GM12865 (cell line): ENCODE measurements at places on chromosomes 6 and 20.

DNA sequence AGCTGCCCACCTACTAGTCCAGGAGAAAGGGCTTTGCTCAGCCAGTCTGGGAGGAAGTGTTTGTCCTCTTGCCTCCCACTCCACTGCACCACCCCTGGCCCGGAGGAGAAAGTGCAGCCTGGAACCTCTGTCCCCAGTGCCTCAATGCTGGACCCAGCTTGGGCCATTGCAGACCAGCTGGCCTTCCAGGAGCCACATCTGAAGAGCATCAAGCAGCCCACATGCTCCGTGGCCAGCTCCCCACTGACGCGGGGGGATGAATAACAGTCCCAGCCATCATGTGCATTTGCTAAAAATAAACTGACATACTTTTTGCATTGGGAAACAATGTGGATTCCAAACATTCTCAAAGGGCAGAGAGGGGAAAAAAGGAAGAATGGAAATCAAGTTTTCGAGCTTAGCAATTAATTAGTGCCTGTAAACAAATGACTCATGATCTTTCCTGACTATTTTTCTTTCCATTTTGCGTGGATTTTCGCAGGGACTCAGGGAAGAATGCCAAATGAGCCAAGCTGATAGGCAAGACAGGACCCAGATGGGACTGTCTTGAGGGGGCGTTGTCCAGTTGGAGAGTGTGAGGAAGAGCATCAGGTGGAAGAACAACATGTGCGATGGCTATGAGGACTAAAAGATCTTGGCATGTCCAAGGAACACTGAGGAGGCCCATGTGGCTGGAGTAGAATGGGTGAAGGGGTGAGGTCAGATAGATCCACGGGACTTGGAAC lies 34.1 kb downstream of the CEBPB start:
- no peak for DNase-seq

DNA sequence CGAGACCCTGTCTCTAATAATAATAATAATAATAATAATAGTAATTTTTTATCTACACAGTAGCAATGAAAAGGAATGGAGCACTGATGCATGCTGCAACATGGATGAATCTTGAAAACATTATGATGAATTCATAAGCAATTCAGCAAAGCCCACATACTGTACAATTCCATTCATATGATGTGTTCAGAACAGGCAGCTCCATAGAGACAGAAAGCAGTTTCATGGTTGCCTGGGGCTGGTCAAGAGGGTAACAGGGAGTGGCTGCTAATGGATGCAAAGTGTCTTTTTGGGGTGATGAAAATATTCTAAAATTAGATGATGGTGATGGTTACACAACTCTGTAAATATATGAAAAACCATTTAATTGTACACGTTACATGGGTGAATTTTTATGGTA lies 43.6 kb downstream of the SLC24A3 start:
- DNase-seq = no peak

DNA sequence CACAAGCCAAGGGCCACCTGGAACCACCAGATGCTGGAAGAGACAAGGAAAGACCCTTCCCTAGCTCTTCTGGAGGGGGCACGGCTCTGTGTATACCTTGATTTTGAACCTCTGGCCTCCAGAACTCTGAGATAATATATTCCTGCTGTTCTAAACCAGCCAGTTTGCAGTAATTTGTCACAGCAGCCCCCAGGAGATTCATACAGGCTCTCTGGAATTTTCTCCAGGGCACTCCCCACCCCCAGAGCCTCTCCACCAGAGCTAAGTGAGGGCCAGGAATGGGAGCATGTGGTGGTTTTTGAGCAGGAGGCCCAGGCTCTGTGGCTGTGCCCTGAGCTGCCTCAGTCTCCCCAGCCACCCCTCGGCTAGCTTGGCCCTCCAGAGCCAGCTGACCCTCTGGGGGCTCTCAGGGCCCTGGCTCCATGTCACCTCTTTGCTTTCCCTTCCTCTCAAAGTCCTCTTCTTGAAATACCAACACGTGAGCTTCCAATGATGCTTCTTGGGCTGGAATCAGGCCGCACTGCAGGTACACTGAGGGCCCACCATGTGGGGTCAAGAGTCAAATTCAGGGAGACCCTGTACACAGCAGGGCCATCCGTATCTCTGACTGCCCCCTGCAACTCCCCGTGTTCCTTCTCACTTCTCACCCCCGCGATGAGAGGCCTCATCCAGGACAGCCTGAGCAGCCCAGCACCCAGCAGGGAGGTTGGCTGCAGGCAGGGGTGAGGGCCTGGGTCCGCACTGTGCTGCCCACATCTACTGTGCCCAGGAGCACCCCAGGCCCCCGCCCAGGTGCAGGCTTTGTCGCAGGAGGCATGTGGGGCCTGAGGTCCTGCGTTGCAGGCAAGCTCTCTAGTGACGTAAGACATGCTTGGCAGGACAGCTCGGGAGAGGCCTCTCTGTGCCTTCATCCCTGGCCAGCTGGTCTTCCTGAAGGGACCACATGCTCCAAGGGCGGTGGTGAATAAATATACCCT lies 155.5 kb downstream of the ANKRD60 start:
- DNase-seq = no peak

DNA sequence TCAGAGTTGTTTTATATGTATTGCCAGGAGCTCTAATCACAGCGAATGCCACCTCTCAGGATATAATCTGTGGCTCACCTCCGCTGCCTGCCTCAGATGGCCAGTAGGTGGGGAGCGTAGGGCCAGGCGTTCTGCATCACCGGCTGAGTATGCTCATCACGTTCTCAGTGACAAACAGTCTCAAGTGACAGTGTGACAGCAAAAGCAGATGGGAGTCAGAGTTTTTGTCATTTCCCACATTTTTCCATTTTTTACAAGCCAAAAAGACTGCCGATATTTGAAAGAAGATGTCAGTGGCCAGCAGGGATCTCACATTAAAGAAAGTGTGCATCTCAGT lies 208.7 kb downstream of the ALDH8A1 start:
- DNase-seq = peak; percentile 3

GRCh38 chr6:111832833-111833418 lies 40.3 kb downstream of the FYN start:
- peak; percentile 60 for DNase-seq

GRCh38 chr20:19212469-19212815 lies at the start of gene SLC24A3:
Gene SLC24A3, plus strand, starts transcription at chr20:19212642.
- no peak for DNase-seq

DNA sequence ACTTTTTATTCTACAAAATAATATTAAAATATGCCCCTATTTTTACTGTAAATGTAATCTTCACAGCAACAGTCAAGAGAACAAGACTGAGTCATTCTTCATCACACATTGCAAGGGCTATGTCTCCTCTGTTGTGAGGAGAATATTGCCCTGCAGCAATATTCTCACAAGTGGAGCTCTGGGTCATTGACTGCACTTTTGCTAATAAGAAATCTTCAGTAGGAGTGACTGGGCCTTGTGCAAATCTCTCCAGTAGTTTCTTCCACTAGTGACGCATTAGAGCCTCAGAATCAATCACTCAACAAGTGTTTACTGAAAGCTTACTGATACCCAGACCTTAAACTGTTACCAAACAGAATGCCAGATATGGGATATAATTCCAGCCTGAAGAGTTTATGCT lies 49.1 kb downstream of the LAMA2 start:
- no peak for DNase-seq

GRCh38 chr6:96898241-96898851 lies 655 bp upstream of the NDUFAF4 start:
- no peak for DNase-seq

- no peak for DNase-seq
Measured at GRCh38 chr6:33278392-33278741, 1.4 kb downstream of the B3GALT4 start.

- no peak for DNase-seq
Measured at GRCh38 chr6:104617591-104617990, 242.1 kb downstream of the HACE1 start.

DNA sequence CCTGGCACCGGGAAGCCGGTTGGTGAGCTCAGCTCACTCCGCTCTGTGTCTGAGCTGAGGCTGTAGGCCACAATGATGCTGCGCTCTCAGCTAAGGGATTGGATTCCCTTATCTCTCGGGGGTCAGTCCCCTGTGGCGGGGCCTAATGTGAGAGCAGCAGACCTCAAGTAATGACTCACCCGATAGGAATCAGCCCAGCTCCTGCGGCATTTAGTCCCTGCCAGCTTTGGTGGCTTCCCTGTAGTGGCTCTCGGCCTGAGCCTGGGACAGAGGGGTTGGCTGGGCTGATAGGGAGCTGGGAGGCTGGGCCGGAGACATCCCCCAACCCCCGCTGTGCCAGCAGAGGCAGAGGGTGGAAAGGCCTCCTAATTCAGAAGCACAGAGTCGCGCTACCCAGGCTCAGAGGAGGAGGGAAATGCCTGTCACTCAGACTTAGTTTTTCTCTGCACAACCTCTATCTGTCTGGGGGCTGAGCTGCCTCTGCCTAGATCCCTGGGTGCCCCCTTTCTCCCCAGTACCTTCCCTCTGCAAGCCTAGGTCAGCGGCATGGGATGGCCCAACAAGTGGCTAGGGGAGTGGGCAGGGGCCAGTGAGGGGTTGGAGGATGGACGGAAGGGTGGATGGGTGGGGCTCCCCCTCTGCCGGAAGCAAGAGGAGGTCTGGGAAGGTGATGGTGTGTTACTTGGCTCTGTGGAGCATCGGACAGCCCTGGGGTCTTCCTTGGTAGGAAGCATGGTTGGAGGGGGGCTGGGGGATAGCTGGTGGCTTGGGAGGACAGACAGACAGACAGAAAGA lies 92.2 kb downstream of the CDH22 start:
- DNase-seq = no peak

GRCh38 chr6:15338476-15338875 lies 92.6 kb downstream of the JARID2 start:
- no peak for DNase-seq

DNA sequence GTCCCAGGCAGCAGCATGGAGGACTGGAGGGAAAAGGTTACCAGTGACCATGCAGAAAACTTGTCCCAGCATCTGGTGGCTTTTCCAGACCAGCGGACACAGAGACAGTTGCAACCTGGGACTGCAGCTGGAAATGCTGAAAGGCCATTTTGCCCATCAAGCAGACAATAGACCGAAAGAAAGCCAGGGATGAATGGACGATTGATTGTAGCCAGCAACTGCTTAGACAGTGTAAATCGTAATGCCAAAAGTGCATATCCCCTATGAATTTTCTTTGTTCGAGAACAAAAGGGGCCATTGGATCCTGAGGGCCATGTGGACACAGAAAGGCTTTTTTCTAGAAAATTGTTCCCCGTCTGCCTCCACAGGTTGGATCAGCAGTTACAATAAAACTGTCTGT lies 115.7 kb downstream of the MBOAT1 start:
- DNase-seq = no peak

DNA sequence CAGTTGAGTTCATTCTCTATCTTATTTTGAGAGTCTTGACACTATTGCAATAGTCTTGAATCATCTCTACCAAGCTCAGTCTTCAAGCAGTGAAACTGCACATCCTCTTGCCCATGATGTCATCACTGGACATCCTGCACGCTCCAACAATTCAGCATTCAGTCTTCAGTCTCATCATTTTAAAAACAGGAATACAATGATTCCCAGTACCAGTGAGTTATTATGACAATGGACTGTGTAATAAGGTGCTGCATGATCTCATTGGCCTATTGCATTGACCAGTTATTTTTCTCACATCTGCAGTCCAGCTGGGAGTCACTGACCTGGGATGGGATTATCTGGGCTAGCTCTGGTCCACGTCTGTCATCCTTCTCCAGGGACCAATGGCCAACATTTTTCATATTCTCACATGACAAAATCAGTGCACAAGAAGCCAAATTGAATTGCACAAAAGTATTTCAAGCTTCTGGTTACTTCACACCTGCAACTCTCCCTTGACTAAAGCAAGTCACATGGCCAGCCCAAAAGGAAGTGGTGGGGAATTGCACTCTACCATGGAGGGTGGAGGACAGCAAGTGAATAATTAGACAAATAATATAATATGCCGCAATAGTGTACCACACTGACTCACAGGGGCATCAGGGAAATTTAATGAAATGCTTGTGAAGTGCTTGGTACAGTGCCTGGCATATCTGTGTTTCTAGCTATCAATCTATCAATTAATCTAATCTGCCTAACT lies 6.4 kb upstream of the CST2 start:
- DNase-seq = no peak

GRCh38 chr6:169499848-169500247 lies 202.0 kb downstream of the WDR27 start:
- DNase-seq = no peak
